ENCODE measurements at places on chromosomes 7 and 10.
A peak's percentile ranks its signal among the peaks of the same experiment; 100 is the strongest.

DNA sequence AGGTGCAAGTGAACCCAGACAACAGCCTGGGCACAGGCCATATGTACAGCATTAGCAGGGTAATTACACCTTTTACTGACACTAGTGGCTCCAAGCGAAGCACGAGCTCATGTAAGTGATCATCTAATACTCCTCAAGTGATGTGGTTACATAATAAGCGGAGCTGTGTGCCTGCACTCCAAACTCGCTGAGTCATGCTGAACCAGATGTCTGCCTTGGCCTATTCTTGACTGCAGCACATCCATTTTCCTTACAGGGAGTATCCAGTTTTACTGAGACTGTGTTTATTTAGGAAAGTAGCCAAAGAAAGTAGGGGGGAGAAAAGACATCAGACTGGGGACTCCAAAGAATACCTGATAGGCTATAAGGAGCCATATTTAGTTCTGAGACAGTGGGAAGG is 90.1 kb downstream of the GRM3 start:
- DNase-seq: no peak

DNA sequence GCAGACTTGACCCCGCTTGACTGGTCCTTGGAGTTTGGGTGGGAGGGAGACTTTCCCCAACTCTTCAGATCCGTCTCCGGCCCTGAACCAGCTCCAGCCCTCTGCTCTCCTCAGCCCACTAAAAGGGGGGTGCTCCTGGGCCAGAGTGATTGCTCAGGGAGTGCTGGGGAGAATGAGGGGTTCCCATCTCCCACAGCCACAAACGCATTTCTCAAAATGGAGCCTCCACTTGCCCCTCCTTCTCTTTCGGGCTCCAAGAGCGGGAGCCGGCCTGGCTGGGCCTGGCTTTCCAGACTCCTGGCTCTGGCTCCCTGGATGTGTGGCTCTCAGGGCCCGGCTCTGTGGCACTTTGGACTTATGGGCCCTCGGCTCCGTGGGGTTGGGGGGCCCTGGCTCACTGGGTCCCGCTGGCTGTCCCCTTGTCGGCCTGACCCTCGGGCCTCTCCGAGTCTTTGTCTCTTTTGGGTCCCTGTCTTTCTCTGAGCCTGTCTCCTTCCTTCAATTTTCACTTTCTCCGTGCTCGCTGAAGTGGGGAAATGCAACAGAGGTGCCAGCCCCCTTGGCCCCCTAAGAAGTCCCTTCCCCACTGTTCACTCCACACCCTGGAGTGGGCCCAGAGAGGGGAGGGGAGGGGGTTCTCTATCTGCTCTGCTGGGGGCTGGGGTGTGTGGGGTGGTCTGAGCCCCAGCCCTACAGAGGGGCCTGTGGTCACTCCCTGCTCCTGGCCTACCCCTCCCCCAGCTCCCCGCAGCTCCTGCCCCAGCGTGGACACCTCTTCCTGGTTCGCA is 713 bp downstream of the LZTS2 start:
- DNase-seq: peak; percentile 35

DNA sequence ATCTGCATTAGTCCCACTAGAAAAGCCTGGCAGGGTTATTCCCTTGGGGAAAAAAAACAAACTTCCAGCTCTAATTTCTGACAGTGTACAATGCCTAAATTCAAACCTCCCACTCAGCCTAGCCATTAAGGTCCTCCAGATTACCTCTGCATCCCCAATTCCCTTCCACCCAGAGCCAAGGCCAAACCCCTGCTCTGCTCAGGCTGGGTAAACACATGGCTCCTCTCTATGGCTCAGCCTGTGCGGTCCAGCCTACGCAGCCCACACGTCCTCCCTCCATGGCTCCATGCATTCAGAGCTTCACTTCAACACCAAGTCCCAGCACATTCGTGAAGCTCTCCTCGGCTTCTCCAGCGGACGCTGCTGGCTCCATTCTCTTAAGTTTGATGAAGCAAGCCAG is 5.2 kb downstream of the DLG5 start:
- DNase-seq: no peak

DNA sequence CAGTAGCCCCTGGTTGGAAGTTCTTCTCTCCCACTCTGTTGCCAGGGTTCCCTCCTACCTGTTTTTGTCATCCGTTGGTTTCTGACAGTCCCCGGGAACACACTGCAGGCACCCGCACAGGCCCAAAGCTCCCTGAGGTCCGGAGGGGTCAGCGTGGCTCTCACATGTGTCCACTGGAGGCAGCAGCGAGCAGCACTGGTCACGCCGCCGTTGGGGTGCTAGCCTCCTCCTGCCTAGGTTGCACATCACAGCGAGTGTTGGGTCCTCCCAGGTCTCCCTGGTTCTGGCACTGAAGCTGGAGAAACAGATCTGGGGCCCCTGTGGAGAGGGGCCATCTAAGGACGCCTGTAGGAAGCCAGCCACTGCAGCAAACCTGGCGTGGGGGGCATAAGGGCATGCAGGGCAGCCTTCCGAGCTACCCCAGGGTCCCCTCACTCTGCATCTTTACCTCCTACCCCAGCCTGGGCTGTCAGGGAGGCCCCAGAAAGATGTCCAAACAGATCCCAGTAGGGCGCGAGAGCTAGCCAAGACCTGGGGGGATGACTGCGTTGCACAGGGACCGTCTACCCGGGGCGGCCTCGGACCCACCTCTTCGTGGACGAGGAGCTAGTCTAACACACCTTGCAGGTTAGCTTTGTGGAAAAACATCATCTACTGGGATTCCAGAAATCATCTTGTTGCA is 28.9 kb downstream of the LRRC27 start:
- no peak for DNase-seq

DNA sequence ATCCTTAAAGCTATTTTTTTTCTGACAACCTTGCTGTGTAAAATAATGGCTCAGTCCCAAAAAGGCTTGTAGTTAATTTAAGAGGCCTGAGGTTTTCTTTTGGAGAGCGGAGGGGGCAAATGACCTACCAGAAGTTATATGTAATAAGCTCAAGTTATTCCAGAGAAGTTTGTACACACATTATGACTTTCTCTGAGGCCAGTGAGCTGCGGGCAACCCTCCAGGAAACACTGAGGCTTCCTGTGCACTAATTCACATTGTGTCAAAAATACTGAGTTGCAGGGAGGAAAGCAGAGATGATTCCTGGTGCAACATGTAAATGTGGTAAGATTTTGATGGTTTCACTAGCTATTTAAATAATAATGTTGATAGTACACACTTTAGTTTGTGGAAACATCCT is 188.6 kb downstream of the DIP2C start:
- DNase-seq: no peak

- no peak for DNase-seq
Observed at GRCh38 chr7:138932427-138932826, 48.8 kb downstream of the KIAA1549 start.

DNA sequence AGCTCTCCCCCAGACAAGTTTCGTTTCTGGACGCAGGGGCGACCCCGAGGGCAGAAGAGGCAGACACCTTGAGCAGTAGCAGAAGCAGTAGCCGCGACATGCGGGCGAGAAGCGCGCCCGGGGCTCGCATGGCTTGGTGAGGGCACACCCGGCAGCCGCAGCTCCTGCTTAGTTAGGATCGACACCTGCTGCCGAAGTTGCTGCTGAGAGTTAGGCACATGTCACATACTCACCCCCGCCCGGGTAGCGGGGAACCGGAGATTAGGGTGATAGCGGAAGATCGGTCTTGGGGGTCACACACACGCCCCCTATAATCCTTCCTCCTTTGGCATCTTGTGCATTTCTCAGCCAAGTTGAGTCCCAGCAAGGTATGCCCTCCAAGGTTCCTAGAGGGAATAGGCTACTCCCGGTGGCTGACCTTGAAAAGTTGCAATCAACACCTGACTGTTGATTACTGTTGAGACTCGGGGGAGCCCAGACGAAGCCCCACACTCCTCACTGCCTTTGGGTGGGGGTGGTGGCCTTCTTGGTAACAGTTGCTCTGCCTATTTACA is 668 bp downstream of the GPR37 start:
- DNase-seq: peak; percentile 2

- DNase-seq: no peak
Observed at GRCh38 chr7:13907831-13908230, 81.6 kb downstream of the ETV1 start.

DNA sequence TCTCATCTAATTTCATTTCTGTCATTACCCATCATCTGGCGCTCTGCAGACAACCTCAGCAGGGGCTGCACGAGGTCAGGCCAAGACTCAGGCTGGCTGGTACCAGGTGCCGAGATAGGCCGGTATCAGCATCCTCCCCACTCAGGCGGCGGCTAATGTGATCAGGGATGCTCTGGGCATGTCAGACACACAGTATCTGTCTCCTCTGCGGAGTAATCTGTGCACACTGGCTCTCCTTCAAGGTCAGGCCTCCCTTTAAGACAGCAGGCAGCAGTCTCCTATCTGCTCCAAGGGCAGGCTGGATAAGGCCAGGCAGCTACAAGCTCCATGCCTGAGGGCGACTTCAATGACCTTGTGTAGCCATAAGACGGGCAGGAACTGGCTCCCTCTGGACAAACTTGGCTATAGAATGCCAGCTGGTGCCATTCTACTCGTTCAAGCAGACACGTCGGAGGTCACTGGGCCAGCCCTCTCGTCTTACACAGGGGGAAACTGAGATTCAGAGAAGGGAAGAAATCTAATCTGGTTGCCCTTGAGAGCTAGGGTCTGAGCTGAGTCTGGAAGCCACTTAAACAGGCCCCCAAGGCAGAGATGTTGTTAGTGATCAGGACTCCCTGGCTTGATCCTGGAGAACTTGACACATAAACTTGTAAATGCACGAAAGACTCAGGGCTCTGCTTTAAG is 59.3 kb downstream of the ARHGAP22 start:
- no peak for DNase-seq

DNA sequence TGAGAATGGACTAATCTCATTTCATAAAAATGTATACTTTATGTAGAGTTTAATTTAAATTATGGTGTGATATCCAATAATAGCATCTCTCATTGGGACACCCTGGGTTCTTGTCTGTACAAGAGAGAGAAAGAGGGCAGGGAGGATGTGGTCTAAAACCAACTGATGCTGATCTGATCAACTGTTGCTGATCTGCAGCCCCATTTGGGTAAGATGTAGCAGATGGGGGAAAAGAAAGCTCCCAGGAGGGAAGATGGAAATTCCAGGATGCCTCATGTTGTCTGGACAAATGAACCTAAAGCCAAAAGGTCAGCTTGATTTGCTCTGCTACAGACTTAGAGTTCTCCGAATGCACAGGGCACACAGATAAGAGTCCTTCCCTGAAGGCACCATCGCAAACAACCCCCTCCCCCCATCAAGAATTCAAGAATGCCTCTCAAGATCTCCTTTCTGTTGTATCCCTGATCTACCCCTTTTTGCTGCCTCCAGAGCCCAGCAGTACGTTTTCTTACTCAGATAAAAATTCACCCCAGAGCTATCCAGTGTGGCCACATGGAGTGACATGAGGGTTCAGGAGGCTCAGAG is 171.4 kb upstream of the INHBA start:
- no peak for DNase-seq

GRCh38 chr7:80804589-80804988 is 114.3 kb downstream of the SEMA3C start:
- no peak for DNase-seq

GRCh38 chr10:52316001-52316400 is 1.9 kb downstream of the DKK1 start:
- no peak for DNase-seq

DNA sequence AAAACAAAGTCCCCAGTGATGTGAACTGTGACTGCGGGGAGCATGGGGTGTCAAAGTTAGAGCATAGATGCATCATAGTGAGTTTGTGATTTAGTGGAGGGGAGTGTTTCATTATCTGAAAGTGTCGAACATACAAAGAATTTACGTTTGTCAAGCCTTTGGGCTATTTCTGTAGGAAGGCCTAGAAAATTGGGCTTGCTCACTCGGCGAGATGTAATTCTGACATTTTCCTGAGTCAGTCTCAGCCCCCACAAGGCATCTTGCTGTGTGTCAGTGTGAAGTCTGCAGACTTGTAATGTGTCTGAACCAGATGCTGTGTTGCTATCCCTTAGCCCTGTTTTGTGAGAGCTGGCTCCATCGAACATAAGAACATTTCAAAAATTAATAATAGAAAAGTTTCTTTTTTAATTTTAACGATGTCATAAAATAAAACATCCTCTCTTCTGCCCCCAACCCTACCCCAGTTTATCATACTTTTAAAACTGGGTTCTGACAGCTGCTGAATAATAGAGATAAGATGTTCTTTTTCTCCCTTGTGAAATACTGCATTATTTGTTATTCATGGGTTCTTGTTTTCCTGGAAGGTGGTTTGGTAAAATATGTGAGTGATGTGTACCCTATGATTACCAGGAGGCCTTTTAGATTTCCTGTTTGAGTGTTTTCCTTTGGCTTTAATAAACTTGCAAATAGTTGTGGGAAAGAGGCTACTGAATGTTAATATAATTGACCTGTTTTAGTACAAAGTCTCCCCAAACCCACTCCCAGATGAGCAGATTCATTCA is 207.4 kb downstream of the GPR158 start:
- DNase-seq: no peak

GRCh38 chr10:132449051-132449810 is 52.2 kb downstream of the PWWP2B start:
- no peak for DNase-seq

GRCh38 chr10:121536310-121536913 is 61.8 kb downstream of the FGFR2 start:
- no peak for DNase-seq

GRCh38 chr10:132987671-132988571 is 45.6 kb upstream of the CFAP46 start:
- no peak for DNase-seq

DNA sequence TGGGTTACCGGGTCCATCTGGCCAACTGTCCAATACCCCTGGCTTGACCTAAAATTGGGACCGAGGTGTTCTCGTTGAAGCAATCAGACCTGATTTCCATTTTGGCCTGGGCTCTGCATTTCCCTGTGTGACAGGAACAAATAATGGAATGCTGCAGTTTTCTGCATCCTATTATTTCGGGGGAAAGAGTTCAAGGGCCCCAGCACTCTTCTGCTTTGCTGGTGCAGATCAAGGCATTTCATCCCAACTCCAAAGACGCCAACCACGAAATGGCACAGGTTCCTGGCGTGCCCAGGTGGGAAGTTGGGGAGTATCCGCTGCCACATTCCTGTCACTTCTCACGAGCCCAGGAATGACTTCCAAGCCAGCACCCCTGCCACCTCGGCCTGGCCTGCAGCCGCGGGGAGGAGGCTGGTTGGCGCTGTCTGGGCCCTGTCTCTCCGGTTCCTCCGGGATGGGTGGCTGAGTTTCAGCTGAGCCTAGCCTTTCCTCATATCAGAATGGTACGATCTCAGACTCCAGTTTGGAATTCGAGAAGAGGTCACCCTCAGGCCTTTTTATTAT is 56.5 kb downstream of the FAM171A1 start:
- DNase-seq: no peak
